ENCODE measurements at places on chromosomes 3 and 15.

- no peak for DNase-seq
These were observed 225.8 kb upstream of the UMPS start for GRCh38 chr3:124504332-124505059.

- no peak for DNase-seq
These were observed 129.9 kb downstream of the ATP10A start for GRCh38 chr15:25733036-25733855.

GRCh38 chr3:186638259-186638658 lies 1.9 kb upstream of the FETUB start:
- DNase-seq = no peak

- DNase-seq = no peak
These were observed 10.2 kb upstream of the TGFBR2 start for GRCh38 chr3:30596152-30596551.

DNA sequence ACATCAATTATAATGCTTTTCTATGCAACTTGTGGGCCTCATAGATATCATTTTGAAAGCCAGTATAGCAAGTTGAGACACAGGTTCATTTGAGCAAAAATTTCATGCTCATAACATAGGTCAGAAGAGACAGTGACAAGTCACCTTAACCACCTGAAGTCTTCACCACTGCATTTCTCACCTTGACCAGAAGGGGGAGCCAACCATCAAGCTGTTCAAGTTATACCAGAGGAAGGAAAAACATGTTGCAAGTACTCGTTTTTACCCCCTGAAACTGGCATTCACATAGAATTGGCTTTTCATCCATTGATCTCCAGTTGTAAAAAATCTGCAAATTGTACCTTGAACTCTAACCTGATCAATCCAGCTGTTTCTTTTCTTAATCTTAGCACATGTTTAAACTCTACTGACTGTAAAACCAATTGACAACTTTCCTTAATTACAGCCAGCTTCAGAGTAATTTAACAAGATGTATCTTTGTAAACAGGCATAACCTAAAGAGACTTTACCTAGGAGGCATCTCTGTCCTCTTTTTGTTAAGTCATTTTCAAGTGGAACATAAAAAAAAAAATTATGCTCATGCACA lies 1.4 kb downstream of the LMOD3 start:
- DNase-seq = peak; percentile 86

- no peak for DNase-seq
These were observed 30.4 kb downstream of the SKIL start for GRCh38 chr3:170387950-170388349.

DNA sequence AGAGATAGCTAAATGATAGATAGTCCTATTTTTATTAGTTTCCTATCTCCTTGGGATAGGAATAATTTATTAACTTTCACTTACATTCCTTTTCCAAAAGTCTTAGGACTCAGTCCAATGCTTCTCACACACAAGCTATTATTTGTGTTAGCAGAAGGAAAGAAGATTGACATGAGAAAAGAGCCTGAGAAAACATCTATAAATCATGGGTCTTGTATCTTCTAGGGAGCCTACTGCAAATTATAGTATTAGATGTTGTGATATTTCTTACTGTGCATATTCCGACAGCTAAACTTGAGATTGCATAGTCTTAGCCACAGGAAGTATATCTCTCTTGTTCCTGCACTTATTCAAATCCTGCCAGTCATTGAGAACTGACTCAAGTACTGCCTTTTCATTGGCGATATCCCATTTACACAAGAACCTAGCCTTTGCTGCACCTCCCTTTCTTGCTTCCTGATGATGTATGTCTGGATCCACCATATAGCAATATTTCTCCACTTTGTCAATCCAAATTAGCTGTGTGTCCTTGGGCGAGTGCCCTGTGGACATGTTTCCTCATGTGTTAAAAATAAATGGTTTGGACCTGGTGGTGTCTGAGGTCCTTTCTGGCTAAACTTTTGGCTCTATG lies 245.1 kb upstream of the LMCD1 start:
- no peak for DNase-seq

DNA sequence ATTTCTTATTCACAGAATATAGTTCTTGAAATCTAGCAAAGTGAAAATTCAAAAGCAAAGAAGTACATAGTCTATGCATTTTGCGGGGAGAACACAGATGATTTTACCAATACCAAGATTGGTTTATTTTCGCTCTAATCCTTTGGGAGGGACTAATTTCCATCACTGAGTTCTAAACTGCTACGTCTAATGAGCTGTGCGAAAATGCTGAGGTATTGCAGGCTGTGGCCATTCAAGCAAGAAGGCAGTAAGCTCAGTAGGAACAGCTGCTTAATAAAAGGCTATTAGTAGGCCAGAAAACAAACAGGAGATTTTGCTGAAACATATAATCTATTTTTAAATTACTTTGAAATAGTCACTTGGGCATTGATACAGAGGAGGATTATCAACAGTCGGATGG lies 379.0 kb downstream of the CNTN4 start:
- no peak for DNase-seq

DNA sequence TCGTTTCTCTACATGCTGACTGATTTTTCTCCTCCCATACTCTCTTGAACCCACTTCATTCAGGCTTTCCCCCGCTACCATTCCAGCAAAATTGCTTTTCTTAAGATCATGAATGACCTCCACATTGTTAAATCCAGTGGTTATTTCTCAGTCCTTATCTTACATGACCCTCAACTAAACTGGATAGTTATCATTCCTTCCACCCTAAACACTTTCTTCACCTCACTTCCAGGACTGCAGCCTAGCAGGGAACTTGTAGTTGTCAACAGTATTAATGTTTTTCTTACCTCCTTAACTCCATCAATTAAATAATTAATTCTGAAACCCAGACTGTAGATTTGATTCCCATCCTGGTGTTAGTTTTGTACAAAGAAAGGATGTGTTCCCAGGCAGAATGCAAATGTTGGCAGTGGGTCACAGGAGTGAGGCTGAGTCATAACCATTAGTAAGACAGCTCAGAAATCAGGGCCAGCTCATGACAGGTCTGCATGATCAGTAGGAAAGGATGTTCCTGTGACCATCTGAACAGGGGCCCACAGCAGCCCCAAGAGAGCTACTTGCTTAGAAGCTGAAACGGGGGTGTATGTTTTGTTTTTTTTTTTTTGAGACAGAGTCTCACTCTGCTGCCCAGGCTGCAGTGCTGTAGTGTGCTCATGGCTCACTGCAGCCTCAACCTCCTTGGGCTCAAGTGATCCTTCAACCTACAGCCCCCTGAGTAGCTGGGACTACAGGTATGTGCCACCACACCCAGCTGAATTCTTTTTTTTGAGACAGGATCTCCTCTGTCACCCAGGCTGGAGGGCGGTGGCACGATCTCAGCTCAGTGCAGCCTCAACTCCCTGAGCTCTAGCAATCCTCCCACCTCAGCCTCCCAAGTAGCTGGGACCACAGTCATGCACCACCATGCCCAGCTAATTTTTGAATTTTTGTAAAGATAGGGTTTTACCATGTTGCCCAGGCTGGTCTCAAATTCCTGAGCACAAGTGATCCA lies 9.1 kb downstream of the BCL2L10 start:
- DNase-seq = no peak

DNA sequence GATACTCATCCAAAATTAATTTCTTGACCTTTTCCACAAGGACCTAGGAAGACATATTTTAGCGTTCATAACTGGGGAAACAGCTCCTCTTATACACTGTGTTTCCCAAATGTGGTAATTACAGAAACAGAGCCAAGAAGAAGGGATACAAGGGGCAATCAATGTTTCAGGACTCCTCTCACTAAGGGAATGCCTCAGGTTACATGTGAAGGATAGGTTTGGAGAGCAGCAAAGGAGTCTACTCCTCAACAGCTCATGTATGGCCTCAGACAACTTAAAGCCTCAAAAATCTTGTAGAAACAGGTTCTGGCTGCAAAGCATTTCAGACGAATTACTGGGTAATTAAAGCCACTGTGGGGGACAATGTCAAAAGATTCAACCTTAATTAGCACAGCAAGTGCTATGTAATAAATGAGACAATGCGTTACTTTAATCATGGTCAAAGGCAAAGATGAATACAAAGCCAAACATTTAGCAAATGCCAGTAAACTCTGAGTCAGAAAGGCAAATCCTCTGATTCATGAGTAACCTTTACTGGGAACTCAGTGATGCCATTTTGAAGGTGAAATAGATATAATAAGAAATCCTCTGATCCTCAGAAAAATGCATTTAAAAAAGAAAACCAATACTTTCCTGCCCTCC lies 1111.2 kb downstream of the TUSC7 start:
- DNase-seq = no peak

- no peak for DNase-seq
These were observed 134.4 kb downstream of the TMCO5A start for GRCh38 chr15:38068626-38069391.

DNA sequence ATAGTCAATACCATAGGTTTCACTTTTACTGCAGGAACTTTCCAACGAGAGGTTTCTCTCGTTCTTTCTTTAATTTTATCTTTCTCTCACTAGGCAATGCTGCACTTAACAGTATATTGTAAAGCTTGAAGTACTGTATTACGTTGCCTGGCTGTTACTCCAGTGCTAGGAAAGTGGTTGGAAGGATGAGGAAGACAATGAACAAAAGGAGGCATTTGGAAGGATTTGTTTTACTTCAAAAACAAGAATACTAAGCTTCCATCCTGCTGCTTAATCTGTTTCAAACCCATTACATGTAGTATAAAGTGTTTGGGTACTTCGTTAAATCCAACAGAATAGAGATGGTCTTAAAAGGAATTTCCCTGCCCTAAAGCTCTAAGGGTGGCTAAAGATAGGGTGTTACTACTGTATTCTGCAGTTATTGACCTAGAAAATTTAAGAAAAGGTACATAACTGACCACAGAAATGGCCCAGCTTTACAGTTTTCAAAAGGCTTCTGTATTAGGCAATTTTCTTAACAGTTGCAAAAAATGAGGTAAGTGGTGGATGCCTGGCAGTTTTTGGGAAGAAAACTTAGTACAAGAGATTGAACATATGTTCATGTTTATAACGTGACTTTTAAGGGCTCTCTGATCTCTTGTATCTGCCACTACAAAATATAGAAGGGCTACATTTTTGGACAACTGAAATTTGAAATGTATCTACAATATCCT lies 785 bp upstream of the IFT57 start:
- DNase-seq = no peak

DNA sequence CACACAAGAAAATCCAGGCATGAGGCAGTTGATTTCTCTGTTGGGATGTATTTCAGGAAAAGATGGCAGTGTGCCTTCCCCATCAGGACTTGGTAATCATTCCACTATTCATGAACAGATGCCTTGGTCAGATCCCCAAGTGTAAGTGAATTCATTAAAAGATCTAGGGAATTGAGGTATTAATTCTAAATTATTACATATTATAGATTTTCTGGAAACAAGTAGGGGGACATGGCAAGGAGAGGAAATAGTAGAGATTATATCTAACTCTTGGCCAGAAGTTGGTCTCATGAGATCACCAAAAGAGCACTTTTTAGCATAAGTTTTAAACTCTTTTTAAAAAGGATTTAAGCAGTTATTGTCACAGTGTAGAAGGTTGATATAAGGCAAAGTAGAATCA lies 74.4 kb upstream of the MDFIC2 start:
- no peak for DNase-seq

GRCh38 chr3:64238971-64239667 lies 13.9 kb upstream of the PRICKLE2 start:
- DNase-seq = peak; percentile 65

GRCh38 chr3:13452490-13453335 lies 27.4 kb upstream of the HDAC11 start:
- peak; percentile 35 for DNase-seq

- DNase-seq = no peak
These were observed 317.5 kb upstream of the CNTN6 start for GRCh38 chr3:775178-775880.

GRCh38 chr15:39230205-39230907 lies 350.5 kb upstream of the THBS1 start:
- no peak for DNase-seq

- no peak for DNase-seq
These were observed 181.4 kb upstream of the BCL6 start for GRCh38 chr3:187926620-187927019.

DNA sequence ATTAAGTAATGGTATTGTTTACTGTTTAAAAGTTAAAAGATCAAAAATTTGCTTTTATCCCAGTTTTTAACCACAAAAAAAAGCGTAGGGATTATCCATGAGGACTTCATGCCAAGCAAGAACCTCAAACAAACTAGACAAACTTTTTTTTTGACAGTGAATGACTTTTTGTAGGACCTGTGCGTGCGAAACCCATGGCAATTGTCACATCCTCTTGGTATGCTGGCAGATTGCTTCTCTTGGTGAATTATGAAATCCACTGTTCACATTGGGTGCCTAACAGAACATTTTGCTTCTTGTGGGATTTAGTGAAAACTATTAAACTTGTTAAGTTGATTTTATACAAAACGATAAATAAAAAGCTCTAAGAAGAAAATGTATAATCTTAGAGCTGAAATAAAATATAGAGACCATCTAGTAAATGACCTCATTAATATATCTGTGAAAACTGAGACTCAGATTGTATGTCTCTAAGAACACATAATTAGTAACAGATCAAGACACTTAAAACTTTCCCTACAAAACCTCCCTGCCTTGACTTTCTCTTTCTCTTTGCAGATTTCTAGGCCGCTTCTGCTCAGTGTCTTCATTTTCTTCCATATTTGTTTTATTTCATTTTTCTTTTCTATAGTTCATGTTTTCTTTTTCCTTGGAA lies 87.3 kb upstream of the CGNL1 start:
- no peak for DNase-seq

DNA sequence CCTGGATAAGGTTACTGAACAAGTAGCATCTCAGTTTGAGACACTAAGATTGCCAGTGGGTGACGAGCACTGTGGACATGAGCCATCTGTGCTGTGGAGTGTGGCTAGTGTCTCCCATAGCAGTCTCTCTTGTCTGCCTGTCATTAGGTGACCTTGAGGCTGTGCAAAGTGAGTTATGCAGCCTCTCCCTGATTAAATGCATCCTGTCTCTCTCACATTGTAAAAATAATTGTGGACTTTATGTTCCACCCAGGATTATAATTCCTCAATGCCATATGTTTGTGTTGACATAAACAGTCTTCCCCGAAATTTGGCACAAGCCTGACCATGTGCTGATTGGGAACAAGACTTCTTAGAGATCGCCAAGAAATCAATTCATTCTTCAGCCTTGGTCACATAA lies 168.9 kb downstream of the MYRIP start:
- DNase-seq = no peak

- DNase-seq = no peak
These were observed 7.1 kb downstream of the EIF4E3 start for GRCh38 chr3:71718072-71718471.

DNA sequence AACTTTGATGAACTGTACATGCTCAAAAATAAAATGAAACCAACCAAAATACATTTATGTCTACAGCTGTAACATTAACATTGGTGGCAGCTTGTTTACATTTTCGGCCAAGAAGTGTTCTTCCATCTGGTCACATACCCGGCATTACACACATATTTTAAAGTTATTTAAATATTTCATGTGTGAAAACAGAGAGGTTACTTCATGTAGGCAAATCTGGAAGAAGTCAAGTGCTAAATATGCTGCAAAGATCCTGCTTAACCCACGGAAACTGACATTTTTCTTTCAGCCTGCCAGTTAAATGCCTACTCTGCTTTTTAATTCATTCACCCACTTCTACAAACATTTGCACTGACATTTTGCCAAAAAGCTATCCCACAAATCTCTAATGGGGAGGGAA lies 69.7 kb downstream of the MB21D2 start:
- DNase-seq = no peak

- DNase-seq = no peak
These were observed 35.6 kb upstream of the MUC13 start for GRCh38 chr3:124969963-124970722.

Measured in head of caudate nucleus (tissue), 42 donors.